ENCODE measurements at places on chromosomes 2 and 18.

DNA sequence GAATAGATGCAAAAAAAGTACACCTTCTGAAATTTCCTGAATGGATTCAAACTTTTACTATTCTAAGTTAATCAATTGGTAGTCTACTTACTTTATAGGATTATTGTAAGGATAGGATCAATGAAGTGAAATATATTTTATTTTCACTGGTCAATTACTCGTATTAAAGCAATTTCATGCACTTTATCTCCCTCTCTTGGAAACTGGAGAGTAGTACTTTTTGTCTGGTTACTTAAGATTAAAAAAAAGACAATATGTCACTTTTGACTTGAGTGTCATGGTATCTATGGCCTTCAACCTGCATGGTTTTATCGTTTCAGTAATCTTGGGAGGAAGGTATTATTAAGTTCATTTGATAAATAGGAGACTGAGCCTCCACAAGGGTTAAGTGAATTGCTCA lies 1.0 kb upstream of the KYNU start:
- no peak for DNase-seq

DNA sequence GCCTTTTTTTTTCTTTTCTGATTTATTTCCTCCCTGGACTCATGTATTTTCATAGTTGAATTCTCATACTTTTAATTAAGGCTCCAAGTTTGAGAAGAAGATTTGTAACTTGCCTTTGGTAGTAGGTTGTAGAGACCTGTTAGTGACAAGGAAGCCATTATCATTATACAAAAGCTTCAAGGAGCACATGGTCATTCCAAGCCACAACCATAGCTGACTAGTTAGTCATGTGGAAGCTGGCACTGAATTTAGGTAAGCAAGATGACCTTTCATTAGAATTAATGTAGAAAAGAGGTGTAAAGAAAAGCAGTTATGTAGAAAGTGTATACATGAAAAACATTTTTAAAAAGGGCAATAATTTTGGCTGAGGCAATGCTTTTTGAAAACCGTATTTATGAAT lies 89.7 kb downstream of the LRP1B start:
- no peak for DNase-seq

GRCh38 chr18:45255197-45255890 lies 359.9 kb upstream of the SLC14A2 start:
- DNase-seq, result no peak

- DNase-seq, result no peak
Measured at GRCh38 chr18:63147973-63148372, 171.6 kb downstream of the BCL2 start.

GRCh38 chr2:156903335-156903734 lies 354.2 kb upstream of the GALNT5 start:
- DNase-seq, result no peak

DNA sequence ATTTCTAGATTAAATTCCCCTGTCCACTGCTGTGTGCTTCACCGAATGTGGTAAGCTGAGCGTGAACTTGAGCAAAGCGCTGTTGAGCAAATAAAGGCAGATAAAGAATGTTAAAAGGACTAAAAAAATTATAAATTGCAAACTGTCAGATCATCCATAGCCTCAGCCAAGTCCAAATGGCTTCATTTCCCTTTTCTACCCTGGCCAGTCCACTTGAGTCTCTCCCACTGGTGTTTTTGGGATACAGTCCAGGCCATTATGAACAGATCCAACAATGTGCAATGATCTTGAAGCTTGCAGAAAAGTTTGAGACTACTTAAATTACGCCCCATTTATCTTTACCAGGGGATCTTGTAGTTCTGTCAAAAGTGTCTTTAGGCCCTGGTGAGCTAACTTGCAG lies 254.6 kb upstream of the PIK3C3 start:
- no peak for DNase-seq

DNA sequence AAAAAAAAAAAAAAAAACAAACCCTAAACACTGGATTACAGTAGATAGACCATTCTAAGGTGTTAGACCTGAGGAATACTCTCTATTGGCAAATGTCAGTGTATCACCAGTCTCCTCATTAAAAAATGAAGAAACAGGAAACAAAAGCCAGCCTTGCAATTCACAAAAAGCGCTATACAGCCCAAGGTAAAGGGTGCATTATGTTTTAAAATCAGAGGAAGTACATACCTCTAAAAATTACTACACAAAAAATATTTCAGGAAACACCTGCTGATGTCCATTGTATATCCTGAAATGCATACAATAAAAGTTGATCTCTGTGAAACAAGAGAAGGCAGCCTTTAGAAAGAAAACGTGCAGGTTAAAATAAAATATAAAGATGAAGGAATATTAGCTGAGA lies 54.9 kb upstream of the TSPYL6 start:
- no peak for DNase-seq

GRCh38 chr18:49708662-49709346 lies 104.5 kb downstream of the ACAA2 start:
- no peak for DNase-seq

DNA sequence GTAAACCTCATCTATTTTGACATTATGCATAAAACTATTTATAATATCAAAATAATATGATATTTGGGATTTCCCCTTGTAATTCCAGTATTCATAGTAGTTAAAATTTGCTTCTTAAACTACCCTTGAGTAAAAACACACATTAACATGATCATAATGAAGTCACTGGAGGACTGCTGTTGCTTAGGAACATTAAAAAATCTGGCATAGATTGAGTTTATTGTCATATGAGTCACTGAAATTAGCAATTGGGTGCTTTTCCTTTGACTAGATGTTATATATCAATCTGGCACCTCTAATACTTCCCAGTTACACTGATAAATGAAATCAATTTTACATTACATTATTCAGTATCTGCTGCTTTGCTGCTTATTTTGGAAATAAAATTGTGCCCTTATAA lies 57.0 kb upstream of the ZC3H15 start:
- no peak for DNase-seq

All from NCI-H2081 treated with DMSO at 0.1 percent for 48 hours (cell line).